Urothelium cell line (cell line): ENCODE measurements at places on chromosomes 16 and 17.

DNA sequence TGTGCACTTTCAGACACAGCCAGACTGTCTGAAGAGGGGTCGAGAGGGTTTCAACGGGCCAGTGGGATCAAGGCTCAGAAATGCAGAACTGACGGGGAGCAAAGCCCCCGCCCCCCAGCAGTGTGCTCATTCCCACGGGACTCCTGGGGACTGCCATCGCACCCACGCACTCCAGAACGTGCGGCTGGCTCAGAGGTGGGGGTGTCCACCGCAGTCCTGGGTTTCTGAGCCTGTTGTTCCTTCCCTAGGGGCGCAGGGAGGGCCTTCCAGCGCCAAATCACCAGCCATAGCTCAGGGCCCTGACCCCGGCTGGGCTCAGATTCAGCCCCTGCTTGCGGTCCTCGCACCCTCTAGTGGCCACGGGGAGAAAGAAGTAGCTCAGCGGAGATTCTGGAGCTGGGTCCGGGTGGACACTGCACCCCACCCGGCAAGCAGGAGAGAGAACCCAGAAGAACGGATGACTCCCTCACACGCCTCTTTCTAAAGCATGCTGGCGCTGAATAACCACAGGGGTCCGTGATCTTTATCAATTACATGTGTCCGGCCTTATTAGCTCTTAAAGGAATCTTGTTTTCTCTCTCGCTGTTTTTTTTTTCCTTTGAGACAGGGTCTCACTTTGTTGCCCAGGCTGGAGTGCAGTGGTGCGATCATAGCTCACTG lies 45.0 kb upstream of the USP7 start:
- DNase-seq = peak; percentile 90

- no peak for DNase-seq
Measured at GRCh38 chr17:60363700-60364405, 28.1 kb downstream of the USP32 start.

- no peak for DNase-seq
Measured at GRCh38 chr16:78155791-78156345, 56.4 kb downstream of the WWOX start.

GRCh38 chr17:29948448-29949215 lies 7.2 kb downstream of the EFCAB5 start:
- no peak for DNase-seq

DNA sequence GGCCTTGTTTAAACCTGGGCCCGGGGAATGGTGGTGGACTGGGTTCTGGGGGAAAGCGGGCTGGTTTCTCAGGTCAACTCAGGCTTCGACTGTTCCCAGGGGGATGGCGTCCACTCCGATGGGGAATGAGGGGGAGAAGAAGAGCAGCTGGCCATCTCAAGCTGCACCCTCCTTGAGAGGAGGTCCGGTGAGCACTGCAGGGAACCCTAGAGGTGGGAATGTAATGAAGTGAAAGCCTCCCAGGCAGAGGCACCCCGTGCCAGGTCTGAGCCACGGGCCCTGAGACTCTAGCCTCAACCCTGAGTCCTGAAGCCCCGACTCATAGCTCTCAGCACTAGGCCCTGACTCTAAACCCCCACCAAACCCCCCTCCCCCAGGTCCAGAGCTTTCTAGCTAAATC lies 1.2 kb upstream of the CDIPT start:
- no peak for DNase-seq

GRCh38 chr17:74759941-74760340 lies 11.5 kb downstream of the NHERF1 start:
- no peak for DNase-seq

- no peak for DNase-seq
Measured at GRCh38 chr17:76524598-76525512, 12.7 kb downstream of the CYGB start.

DNA sequence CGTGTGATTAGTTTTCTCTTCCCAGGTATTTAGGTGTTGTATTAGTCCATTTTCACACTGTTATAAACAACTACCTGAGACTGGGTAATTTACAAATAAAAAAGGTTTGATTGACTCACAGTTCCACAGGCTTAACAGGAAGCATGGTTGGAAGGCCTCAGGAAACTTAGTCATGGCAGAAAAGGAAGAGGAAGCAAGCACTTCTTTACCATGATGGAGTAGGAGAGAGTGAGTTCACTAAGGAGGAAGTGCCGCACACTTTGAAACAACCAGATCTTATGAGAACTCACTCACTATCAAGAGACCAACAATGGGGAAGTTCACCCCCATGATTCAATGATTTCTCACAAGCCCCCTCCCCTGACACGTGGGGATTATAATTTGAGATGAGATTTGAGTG lies 1343.7 kb upstream of the GOT2 start:
- no peak for DNase-seq

GRCh38 chr16:51755039-51755501 lies 604.0 kb upstream of the SALL1 start:
- DNase-seq = no peak

DNA sequence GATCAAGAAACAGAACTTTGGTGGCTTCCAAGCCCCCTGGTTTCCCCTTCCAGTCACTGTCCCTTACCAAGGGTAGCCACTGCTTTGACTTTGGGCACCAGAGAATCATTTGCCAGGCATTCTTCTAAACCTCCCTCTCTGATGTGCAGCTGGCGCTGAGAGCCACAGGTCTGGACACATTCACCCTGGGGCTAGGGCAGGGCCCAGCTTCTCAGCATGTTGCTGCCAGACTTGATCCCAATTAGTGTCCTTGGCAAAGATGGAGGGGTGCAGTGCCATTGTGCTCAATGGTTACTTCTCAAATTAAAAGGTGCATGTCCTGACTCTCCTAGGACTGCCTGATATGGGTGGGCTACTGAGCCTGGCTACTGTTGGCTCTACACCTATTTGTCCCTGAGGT lies 7.6 kb upstream of the SLC47A2 start:
- no peak for DNase-seq

DNA sequence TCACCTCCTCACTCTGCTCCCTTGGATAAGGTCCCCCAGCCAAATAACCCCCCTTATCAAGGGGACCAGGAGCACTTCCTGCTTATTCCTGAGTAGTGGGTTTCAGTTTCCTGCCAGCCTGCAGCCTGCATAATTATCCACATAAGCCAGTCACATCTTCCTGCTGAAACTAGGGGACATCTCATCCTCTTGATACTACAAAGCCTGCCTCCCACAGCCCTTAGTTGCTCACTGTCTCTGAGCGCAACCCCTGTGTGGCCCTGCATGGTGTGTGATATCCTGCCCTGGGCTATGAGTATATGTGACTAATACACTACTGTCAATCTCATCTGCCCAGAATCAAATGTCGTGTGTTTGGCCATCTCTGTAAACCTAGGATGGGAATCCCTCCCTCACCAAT lies 8.0 kb upstream of the XYLT2 start:
- no peak for DNase-seq

GRCh38 chr16:11414815-11415775 lies 69.8 kb downstream of the RMI2 start:
- DNase-seq = no peak
